ENCODE measurements at places on chromosomes 3 and 15.

- peak; percentile 71 for DNase-seq
Observed at GRCh38 chr3:40309925-40310695, 603 bp downstream of the EIF1B start.

DNA sequence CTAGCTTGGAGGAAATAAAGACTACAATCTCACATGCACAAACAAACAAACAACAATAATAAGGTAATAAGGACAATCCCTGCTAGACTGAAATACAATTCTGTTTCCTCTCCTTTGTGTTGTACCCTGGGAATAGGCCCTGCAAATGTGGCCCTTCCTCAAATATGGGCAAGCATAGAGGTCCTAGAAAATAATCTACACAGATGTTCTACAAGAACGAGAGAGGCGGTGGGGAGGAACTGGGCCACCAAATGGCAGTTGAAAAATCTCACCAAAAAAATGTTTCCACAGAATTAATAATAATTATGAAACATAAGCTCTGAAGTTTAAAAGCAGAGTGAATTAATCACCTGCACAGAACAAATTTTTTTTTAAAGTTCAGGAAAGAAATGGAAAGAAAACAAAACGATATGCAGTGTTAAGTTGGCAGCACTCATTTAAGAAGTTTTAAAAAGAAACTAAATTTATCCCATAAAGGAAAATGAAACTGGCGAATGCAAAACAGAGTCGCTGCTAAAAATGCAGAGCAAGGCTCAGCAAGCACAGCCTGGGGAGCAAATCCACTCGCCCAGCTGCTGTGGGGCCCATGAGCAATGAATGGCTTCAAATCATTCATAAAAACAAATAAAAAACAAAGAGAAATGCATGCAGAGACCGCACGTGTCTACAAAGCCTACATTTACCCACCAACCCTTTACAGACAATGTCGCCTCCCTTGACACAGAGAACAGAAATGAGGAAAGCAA lies 475.4 kb downstream of the OCA2 start:
- DNase-seq, result no peak

DNA sequence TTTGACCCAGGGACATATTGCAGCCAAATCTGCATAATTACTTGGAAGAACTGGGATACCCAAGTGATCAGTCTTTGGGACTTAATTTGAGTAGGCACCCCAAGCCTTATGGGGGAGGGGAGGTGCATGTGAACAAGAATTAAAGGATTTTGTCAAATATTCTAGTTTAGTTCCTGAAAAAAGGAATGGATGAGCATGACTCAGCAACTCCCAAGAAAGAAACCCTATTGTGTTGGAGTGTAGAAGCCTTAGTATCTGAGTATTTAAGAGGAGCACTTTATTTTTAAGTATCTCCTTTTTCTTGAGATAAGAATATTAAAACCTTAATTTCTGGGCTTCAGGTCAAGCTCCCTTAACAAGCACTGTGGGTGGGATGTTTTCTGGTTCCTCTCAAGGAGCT lies 222.4 kb downstream of the CD47 start:
- no peak for DNase-seq

DNA sequence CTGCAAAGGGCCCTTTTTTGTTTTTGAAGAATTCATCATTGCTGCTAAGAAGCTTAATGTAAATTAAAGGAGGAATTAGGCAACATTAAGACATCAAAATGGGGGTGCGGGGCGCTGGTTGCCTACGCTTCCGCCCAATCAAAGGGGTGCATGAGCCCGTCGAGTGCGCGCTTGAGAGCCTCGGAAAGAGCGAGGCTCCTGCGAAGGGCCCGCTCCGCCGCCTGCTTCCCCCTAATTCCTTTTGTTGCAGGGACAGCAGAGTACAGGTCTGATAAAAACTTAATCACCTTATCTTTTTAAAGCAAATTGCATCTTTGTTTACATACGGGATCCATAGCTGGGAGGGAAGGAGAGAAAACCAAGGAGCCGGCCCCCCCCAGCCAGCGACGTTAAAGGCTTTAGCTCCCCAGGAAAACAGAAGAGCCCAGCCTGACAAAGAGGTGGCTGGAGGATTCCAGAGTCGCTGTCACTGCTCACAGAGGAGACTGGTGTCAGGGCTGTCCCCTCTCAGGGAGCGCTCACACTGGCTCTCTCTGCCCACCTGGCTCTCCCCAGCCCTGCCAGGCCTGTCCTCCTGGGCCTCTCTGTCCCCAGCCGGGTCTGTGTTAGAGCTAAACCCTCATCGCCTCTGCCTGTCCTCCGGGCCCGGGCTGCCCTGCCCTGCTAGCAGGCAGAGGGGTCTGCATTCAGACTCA lies 67.3 kb downstream of the DNAJB8 start:
- DNase-seq, result no peak

- no peak for DNase-seq
Observed at GRCh38 chr3:182795389-182795782, 2.1 kb downstream of the ATP11B start.

DNA sequence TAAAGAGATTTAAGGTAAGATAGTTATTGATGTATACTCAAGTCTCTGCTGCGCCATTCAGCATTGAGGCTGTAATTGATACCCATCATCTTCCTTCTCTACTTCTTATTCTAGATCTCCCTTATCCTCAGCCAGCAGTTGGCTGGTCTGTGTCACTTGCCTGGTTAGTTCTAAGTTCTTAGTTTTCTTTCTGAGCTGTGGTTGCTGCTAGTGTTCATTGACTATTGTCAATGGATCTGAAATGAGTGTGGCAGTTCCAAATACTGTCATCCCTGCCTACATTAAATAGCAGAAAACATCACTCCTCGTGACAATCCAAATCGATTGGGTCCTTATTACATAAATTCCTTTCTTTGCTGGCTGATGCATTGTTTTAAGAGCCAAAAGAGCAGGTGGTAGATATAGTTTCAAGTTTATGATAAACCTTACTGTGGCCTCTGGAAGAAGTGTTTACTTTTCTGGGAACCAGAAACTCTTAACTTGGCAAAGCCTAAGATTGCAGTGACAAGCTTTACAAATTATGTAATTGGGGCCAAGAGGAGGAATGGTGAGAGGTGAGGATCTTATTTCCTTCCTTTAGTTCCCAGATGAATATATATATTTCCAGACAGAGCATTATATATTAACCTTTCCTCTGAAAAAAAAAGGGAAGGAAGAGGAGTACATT lies 168.0 kb downstream of the GMNC start:
- DNase-seq, result no peak

DNA sequence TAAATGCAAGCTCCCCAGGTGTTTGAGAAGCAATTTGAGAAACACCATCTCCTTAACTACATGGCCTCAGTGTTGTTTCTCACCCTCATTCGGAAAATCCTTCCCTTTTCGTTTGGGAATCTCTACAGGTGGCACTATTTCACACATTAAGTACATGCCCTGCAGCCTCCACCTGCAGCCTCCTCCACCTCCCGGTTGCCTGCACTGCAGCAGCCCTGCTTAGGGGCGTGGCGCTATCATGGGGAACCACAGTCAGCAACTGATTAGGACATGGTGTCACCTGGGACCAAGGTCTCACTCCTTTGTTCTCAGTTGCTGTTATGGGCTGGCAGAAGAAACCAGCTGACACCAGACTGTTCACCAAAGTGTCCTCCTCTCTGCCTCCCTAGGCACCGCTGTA lies 11.7 kb upstream of the ZNF774 start:
- no peak for DNase-seq

- DNase-seq, result no peak
Observed at GRCh38 chr3:129892486-129892856, 1.0 kb downstream of the TMCC1 start.

GRCh38 chr3:181134873-181135272 lies 145.3 kb upstream of the DNAJC19 start:
- no peak for DNase-seq

DNA sequence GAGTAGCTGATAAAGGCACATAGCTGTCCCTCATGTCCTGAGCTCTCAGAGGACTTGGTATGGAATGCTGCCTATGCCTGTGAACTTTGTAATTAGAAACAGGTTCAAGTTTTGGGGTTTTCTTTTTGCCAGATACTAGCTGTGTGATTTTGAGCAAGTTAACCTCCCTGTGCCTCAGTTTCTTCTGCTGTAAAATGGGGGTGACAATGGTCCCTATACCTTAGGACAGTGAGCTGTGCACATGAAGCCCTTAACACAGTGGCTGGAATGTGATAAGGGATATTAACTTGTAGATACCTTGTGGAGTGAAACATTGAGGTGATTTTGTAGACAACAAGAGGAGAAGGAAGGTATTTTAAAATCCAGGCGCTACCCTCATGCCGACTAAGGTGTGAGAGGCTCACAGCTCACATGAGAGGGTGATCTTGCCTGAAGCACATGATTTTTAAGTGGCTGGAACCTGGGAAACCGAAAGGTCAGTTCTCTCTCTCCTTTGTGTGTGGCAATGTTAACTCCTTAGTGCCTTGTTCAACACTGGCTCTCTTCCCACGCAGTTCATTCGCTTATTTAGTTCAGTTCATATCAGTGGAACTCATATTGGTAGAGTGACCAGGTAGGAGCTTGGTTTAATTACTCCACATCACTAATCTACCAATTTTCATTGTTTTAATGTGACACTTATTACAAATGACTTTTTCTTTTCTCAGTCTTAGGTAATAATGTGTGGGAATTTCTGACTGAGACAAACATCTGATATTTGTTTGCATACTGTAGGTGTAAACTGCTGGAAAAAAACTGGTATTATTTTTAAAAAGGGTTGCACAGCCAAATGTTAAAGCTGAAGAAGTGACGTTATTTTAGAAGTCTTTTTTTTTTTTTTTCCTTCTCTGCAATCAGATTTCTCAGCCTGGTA lies 236.2 kb downstream of the ITPR1 start:
- DNase-seq, result no peak

- no peak for DNase-seq
Observed at GRCh38 chr15:57943754-57944420, 121.6 kb downstream of the ALDH1A2 start.

- peak; percentile 68 for DNase-seq
Observed at GRCh38 chr3:53846134-53846850, at the start of the genes CHDH and IL17RB. Gene CHDH, minus strand, starts transcription at chr3:53846419. Its CDS starts 22,411 bp downstream, at chr3:53824008. Gene IL17RB, plus strand, starts transcription at chr3:53846568. Its CDS starts 21 bp downstream, at chr3:53846589.

DNA sequence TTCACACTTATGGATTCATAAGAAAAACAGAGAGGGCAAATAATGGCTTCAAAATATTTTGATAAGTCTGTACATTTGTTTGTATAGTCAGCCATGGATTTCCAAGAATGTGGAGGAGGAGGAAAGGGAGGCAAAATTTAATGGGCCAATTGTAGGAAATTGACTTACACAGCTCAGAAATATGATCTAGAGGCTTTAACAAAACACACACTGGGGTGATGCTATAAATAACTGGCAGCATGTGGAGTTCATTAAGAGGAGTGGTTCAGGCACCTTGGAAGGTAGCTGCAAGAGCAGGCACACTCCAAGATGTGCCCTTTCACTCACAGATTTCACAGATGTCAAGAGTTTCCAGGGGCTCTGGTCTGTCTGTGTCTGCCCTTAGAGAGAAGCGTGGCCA lies 193.4 kb upstream of the RASGRP1 start:
- no peak for DNase-seq

DNA sequence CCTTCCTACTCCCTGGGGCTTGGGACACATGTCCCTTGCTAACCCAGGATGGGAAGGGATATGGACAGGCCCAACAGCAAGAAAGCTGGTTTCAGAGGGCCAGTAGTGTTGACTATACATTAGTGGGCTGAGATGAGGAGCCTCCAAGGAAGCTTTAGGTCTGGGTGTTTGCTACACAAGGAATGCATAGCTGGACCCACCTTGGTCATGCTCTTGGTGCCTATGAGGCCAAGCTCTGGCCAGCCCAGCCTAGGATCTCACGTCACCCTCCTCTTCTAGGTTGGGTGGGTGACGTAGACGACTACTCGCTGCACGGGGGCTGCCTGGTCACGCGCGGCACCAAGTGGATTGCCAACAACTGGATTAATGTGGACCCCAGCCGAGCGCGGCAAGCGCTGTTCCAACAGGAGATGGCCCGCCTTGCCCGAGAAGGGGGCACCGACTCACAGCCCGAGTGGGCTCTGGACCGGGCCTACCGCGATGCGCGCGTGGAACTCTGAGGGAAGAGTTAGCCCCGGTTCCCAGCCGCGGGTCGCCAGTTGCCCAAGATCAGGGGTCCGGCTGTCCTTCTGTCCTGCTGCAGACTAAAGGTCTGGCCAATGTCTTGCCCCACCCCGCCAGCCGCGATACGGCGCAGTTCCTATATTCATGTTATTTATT lies 653 bp upstream of the WDR6 start:
- peak; percentile 83 for DNase-seq
